Caudate nucleus (tissue), 63 donors: ENCODE measurements at places on chromosomes 3 and 15.
A peak's percentile ranks its signal among the peaks of the same experiment; 100 is the strongest.

GRCh38 chr3:197363553-197364409 is 65.4 kb upstream of the DLG1 start:
- DNase-seq = no peak

GRCh38 chr3:124397088-124397487 is 333.2 kb upstream of the UMPS start:
- no peak for DNase-seq

- DNase-seq = no peak
Observed at GRCh38 chr3:125310623-125311081, 64.5 kb downstream of the ZNF148 start.

GRCh38 chr3:130795396-130795795 is 48.8 kb upstream of the PIK3R4 start:
- no peak for DNase-seq

DNA sequence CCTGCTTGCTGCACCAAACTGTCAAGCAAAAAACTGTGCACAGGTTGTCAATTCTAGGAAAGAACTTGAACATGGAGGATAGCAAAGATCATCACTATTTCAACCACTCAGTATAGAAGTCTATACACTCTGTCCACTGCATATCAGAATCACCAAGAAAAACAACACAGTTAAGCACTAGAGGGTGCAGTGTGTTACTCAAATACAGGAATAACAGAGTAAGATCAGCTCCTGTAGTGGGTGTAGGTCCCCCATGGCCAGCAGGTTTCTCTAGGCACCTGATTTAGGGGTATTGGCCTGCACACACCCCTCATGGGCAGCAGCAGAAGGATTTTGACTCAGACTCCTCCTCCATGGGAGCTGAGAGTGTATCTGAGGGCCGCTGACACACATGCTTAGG is 464.1 kb downstream of the EPHA6 start:
- DNase-seq = no peak

GRCh38 chr15:72825829-72826228 is 42.3 kb upstream of the ADPGK start:
- DNase-seq = no peak

- DNase-seq = peak; percentile 40
Observed at GRCh38 chr15:90362936-90363212, 10.8 kb downstream of the ZNF774 start.

DNA sequence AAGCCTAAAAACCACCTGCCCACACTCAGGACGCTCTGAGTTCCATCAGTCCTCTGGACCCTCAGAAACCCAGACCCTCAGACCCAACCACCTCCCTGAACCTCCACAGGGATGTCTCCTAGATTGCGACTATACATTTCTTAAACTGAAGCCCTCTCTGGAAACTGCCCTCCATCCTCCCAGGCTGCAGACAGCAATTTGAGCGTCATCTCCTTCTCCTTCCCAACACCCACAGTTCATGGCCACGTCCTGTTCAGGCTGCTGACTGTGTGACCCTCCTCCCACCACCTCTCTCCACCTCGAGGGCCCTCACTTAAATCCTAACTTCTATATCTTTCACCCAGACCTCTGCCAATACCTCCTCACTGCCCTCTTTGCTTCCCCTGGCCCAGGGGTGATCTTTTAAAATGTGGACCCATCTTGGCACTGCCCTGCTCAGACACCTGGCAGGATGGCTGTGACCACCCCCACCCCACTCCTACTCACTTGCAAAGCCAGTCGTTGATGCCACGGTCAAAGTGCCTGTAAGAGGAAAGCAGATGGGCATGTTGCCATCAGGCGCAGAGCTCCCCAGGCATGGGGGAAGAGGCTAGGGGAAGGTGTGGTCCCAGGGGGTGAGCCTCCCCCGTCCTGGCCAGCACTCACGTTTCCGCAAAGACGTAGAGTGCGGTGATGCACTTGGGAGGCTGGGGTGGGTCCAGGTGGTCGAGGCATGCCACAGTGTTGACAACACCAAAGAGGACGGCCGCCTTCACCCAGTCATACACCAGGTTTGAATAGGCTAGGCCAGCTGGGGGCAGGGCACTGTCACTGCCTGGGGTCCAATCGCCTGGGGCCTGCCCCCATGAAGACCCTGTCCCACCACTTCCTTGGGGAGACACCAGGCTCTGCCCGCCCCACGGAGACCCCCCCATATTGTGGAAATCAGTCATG is 6.0 kb downstream of the HHATL start:
- DNase-seq = no peak

- no peak for DNase-seq
Observed at GRCh38 chr3:45033791-45034190, 7.7 kb downstream of the CLEC3B start.

DNA sequence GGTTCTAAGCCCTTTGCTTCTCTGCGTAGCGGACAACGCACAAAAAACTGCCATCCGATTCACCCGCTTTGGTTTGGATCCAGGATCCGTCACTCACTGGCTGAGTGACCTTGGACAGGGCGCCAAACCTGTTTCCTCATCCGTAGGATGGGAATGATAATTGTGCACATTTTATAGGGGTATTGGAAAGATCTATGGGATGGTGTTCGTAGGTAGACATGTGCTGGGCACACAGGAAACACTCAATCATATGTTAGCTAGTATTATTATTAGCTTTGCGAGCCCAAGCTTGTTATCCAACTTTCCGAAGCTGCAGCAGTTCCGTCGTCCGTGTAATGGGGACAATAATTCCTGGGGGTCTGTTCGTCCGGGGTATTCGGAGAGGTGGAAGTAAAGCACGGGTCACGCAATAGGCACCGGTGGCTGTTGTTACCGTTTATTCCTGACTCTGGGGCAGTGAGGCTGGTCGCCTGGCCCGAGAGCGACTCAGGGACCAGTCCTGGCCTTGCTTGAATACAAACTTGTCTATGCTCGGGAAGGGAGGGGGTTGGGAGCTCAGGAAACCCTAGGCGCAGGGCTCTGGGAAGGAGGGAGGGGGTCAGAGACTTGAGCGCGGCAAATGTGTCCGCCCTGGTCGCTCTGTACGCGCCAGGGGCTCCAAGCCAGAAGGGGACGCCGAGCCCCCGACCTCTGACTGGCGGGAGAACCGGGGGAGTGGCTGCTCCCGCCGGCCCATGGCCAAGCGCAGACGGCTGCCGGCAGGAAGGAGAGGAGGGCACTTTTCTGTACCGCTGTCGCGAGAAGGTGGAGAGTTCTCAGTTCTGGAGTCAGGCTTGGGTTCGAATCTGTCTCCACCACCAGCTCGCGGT is 1.3 kb downstream of the SPSB4 start:
- DNase-seq = no peak

GRCh38 chr15:74213858-74214284 is 11.3 kb upstream of the STRA6 start:
- DNase-seq = no peak

GRCh38 chr15:42057799-42058646 is 36.3 kb downstream of the PLA2G4D start:
- DNase-seq = no peak

DNA sequence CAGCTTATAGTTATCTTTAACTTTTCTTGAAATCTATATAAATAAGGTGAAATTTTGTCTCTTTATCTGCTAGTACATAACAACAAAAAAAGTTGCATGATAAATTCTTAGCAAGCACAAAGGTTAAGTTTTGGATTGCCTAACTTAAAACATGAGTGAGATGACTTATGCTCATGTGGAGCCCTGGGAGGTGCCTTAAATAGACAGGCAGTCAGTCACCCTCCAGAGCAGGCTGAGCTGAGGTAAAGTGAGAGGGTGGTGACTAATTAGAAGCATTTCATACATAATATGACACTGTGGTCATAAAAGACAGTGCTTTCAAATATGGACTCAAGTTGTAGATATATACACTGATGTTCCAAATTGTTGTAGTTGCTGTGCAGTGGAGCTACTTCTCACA is 14.6 kb upstream of the MME start:
- no peak for DNase-seq

DNA sequence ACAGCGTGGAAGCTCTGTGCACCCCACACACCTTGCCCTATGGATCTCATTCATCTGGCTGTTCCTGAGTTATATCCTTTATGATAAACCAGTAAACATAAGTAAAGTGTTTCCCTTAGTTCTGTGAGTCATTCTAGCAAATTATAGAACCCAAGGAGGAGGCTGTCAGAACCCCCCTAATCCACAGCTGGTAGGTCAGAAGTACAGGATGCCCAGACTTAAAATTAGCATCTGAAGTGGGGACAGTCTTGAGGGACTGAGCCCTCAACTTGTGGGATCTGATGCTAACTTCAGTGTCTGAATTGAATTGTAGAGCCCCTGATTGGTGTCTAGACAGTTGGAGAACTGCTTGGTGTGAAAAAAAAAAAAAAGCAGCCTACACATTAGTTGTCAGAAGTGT is 75.1 kb downstream of the B3GNT5 start:
- DNase-seq = no peak

DNA sequence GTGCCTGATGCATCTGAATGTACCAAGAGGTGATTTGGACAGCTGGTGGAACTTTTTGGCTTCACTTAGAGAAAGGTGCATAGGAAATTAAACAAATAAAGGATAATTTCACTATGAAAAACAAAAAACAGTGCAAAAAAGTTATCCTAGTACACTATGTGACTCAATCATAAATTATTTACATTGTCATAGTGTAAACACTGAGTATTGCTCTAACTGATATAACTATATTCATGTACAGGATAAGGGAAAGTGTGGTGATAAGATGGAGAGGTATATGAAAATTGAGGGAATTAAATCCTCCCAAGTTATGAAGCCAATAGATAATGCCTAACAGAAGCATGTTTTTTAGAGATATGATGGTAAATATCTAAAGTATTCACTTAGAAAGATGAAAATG is 50.2 kb upstream of the CPNE4 start:
- no peak for DNase-seq

DNA sequence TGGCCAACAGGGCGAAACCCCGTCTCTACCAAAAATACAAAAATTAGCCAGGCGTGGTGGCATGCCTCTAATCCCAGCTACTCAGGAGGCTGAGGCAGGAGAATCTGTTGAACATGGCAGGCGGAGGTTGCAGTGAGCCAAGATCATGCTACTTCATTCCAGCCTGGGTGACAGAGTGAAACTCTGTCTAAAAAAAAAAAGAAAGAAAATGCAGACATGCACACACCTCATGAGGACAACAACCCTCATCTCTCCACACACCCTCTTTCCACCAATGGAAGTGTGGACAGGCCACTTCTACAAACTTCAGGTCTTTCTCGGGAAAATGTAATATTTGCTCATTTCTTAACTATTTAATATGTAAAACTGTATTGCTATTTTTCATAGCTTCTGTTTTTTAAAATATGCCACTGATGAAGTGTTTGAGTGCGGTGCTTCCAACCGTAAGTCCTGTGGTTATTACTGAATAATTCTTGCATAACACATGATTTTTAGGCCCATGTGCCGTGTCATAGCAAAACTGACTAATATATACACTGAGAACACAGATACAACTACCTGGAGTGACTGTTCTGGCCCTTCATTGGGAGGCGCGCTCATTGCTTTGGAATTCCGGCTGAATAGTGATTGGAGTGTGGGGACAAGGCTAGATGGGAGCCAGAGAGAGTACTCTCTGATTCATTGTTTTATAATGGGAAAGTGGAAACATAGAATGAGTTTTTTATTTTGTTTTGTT is 23.1 kb downstream of the LRRC31 start:
- no peak for DNase-seq

DNA sequence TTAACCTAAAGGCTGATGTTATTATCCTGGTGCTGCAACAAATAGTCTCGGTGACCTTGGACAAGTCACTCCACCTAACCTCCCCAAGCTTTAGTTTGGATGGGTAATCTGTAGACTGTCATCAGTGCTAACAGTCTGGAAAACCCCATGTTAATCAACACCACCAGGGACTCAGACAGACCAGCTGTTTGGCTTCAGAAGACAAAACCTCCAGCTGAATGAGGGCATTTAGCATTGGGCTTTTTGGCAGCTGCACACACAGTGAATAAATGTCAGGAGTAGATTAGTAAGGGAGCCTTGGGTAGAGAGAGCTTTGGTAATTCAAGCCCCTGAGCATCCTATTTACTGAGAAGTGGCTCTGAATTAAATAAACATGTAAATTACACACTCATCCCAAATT is 24.9 kb upstream of the C3orf80 start:
- DNase-seq = no peak

GRCh38 chr3:45583021-45583851 is 11.3 kb upstream of the LIMD1 start:
- DNase-seq = peak; percentile 88

- no peak for DNase-seq
Observed at GRCh38 chr3:59545374-59545773, 495.5 kb upstream of the CFAP20DC start.

DNA sequence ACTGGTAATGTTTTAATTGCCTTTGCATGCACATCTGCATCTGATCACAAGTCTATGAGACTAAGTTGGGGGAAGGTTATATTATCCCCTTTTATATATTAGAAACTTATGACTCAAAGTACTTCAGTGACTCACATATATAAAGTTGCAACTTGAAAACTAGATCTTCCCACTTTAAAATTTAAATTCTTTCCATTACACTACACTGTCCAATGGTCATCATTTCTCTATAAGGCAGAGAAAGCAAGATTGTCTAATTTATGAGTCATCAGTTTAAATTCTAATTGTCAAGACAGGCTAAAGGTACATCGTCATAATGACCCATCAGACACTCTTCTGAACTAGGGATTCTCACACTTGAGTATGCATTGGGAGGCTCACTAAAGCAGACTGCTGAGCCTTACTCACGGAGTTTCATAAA is 37.9 kb downstream of the CPA3 start:
- no peak for DNase-seq

DNA sequence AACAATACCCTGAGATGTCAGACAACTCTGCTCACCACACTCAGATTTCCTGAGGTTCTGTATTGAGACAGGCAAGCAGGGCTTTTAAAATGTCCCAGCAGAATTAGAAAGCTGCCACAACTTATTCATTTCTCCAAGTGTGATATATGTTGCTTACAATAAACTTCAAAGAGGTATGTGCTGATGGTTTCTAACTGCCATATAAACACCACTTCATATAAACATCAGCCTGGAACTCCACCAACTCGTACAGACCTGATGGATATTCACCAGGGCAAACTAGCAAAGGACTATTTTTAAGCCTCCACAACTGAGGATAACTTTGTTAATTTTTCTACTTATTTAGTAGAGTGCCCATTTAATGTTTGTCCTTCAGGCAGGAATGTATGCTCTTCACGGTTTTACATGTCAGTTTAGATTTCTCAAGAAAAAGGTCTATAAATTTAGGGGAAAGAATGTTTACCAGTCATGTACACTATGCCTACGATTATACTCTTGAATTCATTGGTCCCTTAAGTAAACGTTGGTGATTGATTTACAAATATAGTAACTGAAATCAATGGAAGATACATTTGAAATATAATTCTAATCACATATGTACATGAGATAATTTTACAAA is 109.6 kb upstream of the ABI3BP start:
- DNase-seq = no peak

DNA sequence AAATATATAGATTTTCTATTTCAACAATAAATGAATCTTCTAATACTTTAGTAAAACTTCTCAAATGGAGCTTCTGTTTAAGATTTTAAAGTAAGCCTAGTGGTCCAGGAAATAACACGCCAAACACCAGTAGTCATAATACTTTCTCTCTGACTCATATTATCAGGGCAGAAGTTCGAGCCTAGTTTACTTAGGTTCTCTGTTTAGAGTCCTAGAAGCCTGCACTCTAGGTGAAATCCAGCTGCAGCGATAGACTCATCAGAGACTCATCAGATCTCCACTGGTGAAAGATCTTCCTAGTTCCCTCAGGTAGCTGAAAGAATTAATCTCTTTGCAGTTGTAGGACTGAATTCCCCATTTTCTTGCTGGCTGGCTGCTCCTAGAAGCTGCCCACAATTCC is 552.5 kb upstream of the ROBO2 start:
- no peak for DNase-seq
